ENCODE measurements at places on chromosomes 1 and 21.

GRCh38 chr1:78029793-78030192 is 16.0 kb upstream of the GIPC2 start:
- no peak for DNase-seq

DNA sequence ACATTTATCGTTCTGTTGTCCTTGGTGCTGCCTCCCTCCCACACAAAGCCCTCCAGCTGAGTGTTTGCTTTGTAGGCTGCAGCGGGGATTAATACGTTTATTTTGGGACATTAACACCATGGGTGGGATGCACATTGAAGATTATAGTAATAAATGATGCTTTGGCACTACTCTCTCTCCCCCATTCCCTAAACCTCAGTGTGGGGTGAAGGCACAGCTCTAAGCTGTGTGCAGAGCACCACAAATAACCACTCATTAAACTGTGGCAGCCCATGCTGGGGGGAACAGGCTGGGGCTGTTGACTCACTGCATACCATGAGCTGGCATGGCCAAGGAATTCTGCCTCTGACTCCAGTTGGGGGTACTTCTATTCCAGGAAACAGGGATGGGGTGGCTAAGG is 7.7 kb downstream of the PCP4L1 start:
- no peak for DNase-seq

GRCh38 chr1:33576821-33577599 is 104.6 kb downstream of the ZSCAN20 start:
- DNase-seq: no peak

GRCh38 chr1:186518395-186518794 is 57.5 kb upstream of the PDC start:
- no peak for DNase-seq

DNA sequence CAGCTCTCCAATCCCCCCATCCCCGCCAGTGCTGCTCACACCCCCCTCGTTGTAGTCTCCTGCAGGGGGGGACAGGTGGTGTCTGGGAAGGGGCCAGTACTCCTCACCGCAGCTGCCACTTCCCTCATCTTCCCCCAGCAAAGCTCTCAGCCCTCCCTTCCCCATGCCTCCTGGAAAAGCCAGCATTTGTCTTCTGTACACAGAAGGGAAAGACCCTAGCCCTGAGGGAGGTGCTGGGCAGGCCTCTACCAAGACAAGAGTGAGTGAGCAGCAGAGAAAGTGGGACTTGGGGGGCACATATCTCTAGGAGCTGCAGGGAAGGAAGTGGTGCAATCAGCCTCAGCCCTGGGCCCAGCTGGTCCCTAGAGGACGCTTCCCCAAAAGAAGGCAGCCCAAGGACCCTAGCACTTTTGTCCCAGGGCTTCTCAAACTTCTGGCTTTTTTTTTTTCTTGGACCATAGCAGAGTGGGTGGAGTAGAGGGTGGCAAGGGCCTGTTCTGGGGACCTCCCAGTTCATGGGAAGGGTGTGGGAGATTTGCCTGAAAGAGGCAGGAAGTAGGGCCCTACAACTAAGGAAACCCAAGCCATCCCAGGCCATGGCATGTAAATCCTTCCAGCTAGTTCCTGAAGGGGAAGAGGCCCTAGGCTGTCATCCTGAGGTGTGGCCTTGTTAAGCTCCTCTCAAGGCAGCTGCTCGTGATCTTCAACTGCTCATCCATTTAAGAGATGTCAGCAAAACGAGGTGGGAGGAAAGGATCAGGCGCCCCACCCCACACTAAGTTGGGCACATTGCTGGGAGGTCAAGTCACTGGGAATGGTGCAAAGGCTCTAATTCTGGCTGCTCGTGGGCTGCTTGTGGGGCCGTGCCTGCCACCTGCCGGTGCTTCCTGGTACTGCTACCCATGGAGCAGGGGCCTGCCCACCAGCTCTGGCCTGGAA is 12.6 kb downstream of the ZC3H12A start:
- DNase-seq: peak; percentile 85

- DNase-seq: no peak
Observed at GRCh38 chr21:41037936-41038335, 130.0 kb upstream of the BACE2 start.
